Renal cortical epithelial cell (primary cell): ENCODE measurements at places on chromosomes 6 and 20.
A peak's percentile ranks its signal among the peaks of the same experiment; 100 is the strongest.

DNA sequence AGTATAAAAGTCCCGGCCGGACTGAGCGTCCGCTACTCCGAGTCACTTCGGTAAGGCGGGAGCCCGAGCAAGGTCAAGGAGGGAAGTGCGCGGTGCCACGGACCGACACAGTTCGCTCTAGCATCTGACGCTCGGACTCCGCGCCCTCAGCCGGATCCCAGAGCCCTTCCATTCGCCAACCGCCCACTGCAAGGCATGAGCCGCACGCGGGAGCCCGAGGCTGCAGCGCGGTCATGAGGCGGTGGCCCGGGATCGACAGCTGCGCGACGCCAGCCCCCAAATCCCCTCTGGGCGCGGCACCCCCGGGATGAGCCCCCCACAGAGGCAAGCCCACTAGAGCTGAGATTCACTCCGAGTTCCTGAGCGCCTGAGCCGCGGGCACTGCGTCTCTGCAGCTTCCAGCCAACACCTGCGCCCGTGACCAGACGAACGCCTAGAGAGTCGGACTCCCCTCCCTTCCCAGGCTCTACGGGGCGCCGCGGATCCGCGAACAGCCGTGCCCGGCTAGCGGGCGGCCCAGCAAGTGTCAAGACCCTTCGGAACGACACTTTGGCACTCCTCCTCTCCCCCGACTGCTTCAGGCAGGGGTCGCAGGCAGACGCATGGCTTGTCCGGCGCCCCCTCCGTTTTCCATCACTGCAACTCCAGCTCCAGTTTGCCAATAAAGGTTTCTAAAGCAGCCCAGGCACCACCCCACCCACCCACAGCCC is 725 bp upstream of the ISM1 start:
- peak; percentile 18 for DNase-seq

DNA sequence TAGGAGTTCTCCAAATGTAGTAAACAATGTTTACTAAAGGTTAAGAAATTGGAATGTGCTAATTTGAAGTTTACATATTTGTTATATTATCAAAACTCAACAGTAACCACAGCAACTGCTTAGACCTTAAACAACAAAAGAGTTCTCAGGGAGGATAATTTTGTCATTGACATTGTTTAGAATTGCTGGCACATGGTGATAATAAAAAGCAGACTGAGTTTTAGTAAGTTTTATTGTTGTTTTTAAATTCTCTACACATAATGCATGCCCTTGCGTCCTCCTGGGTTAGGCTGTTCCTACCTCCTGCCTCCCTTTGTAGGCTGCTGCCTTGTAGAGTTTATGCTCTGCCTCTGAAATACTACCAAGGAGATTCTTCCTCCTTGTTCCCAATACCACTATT is 28.7 kb downstream of the LAMA4 start:
- no peak for DNase-seq

DNA sequence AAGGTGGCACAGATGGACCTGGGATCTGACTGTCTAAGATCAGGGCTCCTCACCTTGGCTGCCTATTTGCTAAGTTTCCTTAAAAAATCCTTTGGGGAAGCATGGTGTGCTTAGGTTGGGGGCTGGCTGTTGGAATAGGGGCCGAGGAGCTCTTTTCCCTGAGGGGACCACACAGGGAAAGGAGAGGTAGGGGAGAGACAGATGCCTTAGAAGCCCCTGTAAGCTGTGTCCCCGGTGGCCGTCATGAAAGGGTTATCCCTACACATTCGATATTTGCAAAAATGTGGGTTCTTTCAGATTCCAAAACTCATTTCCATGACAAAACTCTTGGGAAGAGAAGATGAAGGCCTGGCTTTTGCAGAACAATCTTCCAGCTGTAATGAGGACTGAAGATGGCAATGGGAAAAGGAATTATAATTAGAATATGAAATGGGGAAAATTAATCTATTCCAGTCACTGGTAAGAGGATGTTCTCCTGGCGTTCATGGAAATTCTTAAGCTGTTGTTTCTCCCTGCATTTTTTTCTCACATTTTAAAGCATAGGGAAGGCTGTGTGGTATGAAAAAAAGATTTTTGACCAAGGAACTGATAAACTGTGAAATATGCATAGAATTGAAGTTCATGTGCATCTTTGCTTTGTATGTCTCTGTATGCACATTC is 53.8 kb downstream of the TOX2 start:
- DNase-seq: no peak

DNA sequence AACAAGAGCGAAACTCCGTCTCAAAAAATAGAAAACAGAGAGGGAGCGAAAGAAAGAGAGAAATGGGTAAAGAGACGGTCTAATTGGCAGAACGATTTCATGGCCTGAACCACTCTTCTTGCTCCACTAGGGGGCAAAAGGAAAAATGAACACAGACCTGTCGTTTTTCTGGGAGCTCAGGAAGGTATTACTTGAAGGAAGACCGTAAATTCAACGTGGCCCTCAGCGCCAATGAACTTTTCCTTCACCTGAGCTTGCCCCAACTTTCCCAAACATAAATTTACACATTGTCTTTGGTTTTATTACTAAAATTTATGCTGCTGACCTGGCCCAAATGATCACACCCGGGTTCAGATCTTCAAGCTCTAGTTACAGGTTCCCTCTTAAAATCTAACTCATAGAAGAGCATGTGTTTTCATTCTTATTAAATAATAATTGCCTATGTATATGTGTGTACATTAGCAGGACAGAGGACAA is 67.3 kb downstream of the ATP9A start:
- DNase-seq: peak; percentile 67

- no peak for DNase-seq
These were observed 33.2 kb downstream of the PSMG4 start for GRCh38 chr6:3291987-3292386.

DNA sequence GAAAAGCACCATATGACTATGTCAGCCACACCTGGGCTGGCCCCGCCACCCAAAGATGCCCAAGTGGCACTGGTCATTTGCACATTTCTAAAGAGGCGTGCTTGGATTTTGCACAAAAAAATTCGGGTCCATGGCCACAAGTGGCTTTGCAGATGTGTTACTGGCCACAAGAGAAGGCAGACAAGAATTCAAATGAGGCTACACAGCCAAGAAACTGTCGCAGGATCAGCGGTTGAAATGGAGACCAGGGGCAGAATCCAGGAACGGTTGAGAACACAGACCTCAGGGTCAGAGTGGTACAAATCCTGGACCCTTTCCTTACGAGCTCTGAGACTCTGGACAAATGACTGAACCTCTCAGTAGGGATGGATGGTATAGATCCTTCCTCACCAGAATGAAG is 48.6 kb upstream of the SASH1 start:
- DNase-seq: no peak

- DNase-seq: no peak
These were observed 26.8 kb upstream of the UBE2J1 start for GRCh38 chr6:89379281-89379680.

GRCh38 chr6:183668-184067 is 108.6 kb upstream of the DUSP22 start:
- DNase-seq: no peak

DNA sequence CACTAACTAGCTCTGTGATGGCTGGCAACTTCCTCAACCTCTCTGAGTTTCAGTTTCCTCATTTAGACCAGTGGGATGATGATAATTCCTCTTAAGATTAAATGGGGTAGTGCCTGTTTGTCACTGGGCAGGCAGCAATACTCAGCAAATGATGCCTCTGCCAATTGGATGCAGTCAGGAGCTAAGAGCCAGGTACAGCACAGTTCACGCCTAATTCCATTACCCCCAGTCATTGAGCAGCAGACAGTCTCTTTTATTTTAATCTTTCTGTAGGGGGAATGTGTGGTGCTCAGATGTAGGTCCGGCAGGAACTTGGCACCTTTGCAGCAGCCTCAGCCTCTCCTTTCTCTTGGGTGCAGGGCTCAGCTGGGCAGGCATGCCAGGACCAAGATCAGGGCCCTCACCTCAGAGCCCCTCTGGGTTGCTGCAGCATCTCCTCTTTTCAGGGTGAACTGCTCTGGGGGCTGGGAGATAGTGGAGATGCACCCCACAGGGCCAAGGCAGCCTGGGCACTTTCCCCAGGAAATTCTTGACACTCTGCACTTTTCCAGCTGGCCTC is 243.8 kb downstream of the LRFN2 start:
- no peak for DNase-seq

DNA sequence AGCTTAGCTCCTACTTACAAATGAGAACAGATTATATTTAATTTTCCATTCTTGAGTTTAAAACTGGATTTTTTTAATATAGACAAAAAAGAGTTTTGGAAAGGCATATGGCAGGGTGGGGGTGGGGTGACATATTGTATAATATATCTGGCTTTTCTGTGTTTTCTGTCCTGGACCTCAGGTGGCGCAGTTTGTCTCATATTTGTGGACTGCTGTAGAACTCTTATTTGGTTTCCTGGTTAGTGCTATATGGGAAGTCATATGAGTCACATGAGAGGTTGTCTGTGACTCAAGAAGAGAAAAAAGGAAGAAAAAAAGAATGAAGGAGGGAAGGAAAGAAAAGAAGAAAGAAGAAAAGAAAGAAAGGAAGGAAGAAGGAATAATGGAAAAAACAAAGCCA is 131.8 kb downstream of the CLVS2 start:
- DNase-seq: no peak

GRCh38 chr6:1187293-1188131 is 124.4 kb upstream of the FOXQ1 start:
- DNase-seq: peak; percentile 61

GRCh38 chr6:73797861-73798260 is 101.9 kb downstream of the CD109 start:
- peak; percentile 8 for DNase-seq

DNA sequence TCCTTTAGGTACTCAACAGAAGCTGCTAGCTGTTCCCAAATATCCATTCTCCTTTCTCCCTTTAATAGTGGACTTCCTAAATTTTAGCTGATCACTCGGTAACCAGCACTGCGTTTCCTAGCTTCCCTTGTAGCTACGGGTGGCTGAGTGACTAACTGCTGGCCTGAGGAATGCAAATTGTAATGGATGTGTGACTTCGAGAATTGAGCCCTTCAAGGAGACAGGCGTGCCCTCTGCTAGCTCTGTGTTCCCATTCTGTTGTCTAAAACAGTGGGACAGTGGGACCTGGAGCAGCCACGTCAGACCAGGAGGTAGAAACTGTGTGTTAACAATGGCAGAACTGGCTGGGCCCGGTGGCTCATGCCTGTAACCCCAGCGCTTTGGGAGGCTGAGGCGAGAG is 56.5 kb downstream of the SCML4 start:
- peak; percentile 23 for DNase-seq

DNA sequence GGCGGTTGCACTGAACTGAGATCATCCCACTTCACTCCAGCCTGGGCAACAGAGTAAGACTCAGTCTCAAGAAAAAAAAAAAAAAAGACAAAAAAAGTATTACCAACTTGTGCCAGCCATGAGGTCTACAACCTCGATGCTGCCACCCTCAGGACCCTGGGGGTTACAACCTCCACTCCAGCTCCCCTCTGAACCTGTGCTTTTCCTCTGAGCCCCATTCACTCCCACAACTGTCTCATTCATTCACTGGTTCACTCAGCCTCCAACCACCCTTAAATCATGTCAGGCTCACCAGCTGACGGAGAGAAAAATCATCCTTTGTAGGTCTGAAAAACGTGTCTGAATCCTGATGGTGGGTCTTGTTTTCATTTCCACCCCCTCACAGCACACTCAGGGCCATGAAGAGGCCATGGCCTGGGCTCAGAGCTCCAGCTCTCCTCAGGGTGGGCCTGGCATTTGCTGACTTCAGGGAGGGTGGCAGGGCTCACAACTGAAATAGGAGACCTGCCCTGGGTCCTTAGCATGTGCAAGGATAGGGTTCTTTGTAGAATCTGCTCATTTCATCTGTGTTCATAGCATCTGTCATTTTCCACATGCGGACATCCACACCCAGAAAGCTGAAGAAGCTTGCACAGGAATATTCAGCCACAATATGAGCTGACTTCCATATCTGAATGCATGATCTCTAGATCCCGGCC is 1.9 kb upstream of the ULBP1 start:
- peak; percentile 14 for DNase-seq

DNA sequence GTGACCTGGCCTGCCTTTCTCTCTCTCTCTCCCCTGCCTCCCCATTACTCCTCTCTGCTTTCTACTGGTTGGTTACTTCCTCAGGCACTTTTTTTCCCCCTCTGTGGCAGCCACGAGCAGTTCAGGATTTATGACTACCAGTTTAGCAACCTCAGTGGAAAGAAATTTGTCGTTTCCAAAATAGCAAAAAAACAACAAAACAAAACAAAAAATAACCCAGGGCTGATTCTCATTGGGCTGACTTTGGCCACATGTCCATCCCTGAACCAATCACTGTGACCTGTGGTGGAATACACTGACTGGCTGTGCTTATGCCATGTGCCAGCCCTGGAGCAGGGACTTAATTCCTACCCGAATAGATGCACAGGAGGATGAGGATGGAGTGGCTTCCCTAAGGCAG is 137.4 kb downstream of the TFAP2C start:
- DNase-seq: no peak

DNA sequence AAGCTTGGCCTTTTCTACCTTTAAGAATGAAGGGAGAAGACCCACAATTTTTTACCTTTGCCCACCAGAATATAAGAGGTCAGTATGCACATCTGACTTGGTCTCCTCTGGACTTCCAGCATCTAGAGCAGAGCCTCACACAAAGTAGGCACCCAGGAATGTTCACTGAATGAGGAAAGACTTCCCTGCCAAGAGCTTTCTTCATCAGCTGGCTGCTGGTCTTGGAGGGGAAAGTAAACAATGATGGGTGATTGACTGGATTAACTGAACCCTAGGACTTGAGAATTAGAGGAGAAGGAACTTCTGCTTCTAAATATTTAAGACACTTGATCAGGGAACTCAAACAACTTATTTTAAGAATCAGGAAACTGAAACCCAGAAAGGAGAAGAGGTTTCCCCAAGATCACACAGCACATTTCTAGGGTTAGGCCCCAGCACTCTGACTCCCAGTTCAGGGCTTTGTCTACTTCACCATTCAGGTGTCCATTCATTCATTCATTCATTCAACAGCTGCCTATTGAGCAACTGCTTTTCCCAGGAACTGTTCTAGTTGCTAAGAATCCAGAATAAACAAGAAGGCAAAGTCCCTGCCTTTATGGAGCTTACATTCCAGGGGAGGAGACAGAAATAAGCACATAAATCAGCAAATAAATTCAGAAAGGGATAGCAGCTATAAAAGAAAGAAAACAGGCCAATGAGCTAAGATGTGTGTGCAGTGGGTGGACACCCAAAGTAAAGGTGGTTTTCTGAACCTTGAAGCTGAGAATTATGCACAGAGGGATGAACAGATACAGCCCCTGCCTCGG is 216.9 kb upstream of the LRFN2 start:
- DNase-seq: peak; percentile 18

- DNase-seq: peak; percentile 92
These were observed 62.2 kb upstream of the CLDN20 start for GRCh38 chr6:155201461-155202226.

GRCh38 chr20:4300921-4301320 is 285.6 kb upstream of the RNF24 start:
- no peak for DNase-seq

DNA sequence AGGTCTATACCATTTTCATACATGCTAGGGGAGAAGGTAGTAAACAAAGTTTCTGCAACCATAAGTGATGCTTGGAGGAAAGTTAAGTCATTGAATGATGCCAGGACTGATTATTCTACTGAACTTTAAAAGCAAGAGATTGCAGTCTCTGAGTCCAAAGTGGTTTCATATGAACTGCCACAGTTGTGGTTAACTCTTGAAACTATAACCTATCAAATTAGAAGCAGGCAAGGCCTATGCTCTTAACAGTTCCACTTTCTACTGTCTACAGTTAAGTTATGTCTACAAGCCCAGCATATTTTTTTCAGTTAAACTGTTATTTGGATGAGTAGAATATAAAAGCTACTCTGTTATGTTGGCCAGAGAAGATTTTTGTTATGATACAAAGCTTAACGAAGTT is 326.5 kb upstream of the RUNX2 start:
- DNase-seq: no peak

GRCh38 chr6:14810021-14810420 is 435.8 kb upstream of the JARID2 start:
- DNase-seq: no peak
